Activated T-helper 1 cell treated with anti-CD3 and anti-CD28 coated beads, Interleukin-12 subunit alpha, Interleukin-12 subunit beta, Interleukin-2, Interleukin-4 antibody, amounts not matched to agents 30 ng/mL and 10 ng/mL and 1 ng/mL, durations not matched to agents 14 hours and 24 hours and 36 hours (primary cell): ENCODE measurements at places on chromosomes 11 and 22. TPM values are rescaled to one million over a fixed set of nuclear protein-coding genes. Genes with fewer than 3 reads are reported as not detected.

Gene OR10S1
- not detected in 2 replicates for total RNA-seq

Gene OR51B4
- total RNA-seq: not detected in 2 replicates

Gene SLC25A45
- 15.3 and 19.4 TPM in 2 replicates for total RNA-seq

Gene HOATZ
- total RNA-seq: not detected in 2 replicates

Gene PLEKHB1
- 1.3 and 2.0 TPM in 2 replicates for total RNA-seq

Gene TBX1
- 0.29 and 0.56 TPM in 2 replicates for total RNA-seq

Gene LINC01488
- total RNA-seq: not detected in 2 replicates

Gene CSF2RB
- total RNA-seq: 11.7 and 11.8 TPM in 2 replicates

Gene SLC17A6
- total RNA-seq: not detected in 2 replicates

Gene SAMM50
- 60.6 and 63.0 TPM in 2 replicates for total RNA-seq

Gene IL17REL
- total RNA-seq: 0.05 TPM in 1 of 2 replicates, not detected in the other

Gene EHF
- total RNA-seq: not detected in 2 replicates

Gene PRR5
- 19.7 and 21.6 TPM in 2 replicates for total RNA-seq

Gene LDHA
- total RNA-seq: 1,448 and 1,455 TPM in 2 replicates

Gene SYCE3
- 0.83 TPM in 1 of 2 replicates, not detected in the other for total RNA-seq

Gene B3GAT1
- 0.13 and 0.39 TPM in 2 replicates for total RNA-seq

Gene LDHAL6A
- not detected in 2 replicates for total RNA-seq

Gene YPEL4
- total RNA-seq: 0.26 and 0.39 TPM in 2 replicates

Gene OR4A16
- not detected in 2 replicates for total RNA-seq

Gene SLC36A4
- 16.9 and 17.1 TPM in 2 replicates for total RNA-seq

Gene SMTNL1
- not detected in 2 replicates for total RNA-seq

Gene OR6A2
- total RNA-seq: 0.31 and 0.47 TPM in 2 replicates

Gene NRXN2
- 0.17 and 0.23 TPM in 2 replicates for total RNA-seq

Gene KCNK4
- 0.16 and 0.29 TPM in 2 replicates for total RNA-seq

Gene PHETA2
- total RNA-seq: 5.6 and 5.9 TPM in 2 replicates

Gene SCUBE2
- not detected in 2 replicates for total RNA-seq

Gene PLAAT4
- total RNA-seq: 11.8 and 12.2 TPM in 2 replicates

Gene MN1
- total RNA-seq: 0.07 and 0.08 TPM in 2 replicates

Gene ISX
- total RNA-seq: not detected in 2 replicates

Gene CCDC87
- total RNA-seq: 0.29 and 0.37 TPM in 2 replicates

Gene CECR2
- 0.05 and 0.18 TPM in 2 replicates for total RNA-seq

Gene NLRP10
- total RNA-seq: not detected in 2 replicates

Gene LIMK2
- 39.8 and 40.7 TPM in 2 replicates for total RNA-seq

Gene OR52I1
- total RNA-seq: not detected in 2 replicates

Gene KRTAP5-1
- not detected in 2 replicates for total RNA-seq

Gene SLCO2B1
- total RNA-seq: not detected in 2 replicates

Gene TRIM6
- total RNA-seq: 0.34 and 0.54 TPM in 2 replicates

Gene IFITM1
- total RNA-seq: 208 and 214 TPM in 2 replicates

Gene SCGB1C1
- not detected in 2 replicates for total RNA-seq

Gene OR5D16
- total RNA-seq: not detected in 2 replicates

Gene OR8B12
- not detected in 2 replicates for total RNA-seq

Gene ANKK1
- not detected in 2 replicates for total RNA-seq

Gene ARHGEF17
- 0.05 TPM in 1 of 2 replicates, not detected in the other for total RNA-seq

Gene OR52L1
- total RNA-seq: 0.20 TPM in 1 of 2 replicates, not detected in the other

Gene TSGA10IP
- total RNA-seq: not detected in 2 replicates

Gene SLC22A12
- not detected in 2 replicates for total RNA-seq
